ENCODE measurements at places on chromosomes 16 and 17.

GRCh38 chr17:50352693-50353599 lies 7.0 kb downstream of the XYLT2 start:
- DNase-seq: no peak

GRCh38 chr16:56999409-57000270 lies 10.3 kb downstream of the NLRC5 start:
- no peak for DNase-seq

DNA sequence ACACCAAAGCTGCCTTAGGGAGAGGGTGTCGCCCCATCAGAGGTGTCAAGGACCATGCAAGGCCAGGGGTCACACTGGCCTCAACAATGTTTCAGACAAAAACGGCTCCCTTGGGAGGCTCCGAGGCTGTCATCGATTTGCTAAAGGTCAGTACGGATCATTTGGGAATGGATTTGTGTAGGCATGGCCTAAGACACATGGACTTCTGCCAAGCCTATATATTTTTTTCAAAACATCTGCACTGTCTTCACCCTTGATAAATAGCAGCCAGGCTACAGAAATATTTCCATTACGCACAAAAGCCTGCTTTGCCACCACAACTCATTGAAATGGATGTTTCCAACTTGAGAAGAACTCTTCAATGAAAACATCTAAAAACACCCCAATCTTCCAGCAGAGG lies 10.3 kb downstream of the CUEDC1 start:
- DNase-seq: no peak

DNA sequence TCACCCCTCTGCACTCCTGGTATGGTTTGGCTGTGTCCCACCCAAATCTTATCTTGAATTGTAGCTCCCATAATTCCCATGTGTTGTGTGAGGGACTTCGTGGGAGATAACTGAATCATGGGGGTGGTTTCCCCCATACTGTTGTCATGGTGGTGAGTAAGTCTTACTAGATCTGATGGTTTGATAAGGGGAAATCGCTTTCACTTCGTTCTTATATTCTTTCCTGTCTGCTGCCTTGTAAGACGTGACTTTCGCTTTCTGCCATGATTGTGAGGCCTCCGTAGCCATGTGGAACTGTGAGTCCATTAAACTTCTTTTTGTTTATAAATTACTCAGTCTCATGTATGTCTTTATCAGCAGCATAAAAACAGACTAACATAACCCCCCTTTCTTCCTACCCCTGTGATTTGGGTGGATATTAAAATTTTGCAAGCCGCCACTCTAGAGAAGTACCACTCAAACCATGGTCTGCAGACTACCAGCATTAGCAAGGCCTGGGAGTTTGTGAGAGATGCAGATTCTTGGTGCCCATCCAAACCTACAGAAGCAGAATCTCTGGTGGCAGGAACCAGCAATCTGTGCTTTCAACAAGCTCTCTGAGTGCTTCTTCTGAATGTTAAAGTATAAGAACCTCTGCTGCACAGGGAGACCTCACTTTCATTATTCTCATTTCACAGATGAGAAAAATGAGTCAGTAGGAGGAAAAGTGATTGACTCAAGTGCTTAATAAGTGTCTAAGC lies 999.5 kb upstream of the EEF2KMT start:
- no peak for DNase-seq

- no peak for DNase-seq
Measured at GRCh38 chr16:87043231-87044031, 273.8 kb downstream of the C16orf95 start.

DNA sequence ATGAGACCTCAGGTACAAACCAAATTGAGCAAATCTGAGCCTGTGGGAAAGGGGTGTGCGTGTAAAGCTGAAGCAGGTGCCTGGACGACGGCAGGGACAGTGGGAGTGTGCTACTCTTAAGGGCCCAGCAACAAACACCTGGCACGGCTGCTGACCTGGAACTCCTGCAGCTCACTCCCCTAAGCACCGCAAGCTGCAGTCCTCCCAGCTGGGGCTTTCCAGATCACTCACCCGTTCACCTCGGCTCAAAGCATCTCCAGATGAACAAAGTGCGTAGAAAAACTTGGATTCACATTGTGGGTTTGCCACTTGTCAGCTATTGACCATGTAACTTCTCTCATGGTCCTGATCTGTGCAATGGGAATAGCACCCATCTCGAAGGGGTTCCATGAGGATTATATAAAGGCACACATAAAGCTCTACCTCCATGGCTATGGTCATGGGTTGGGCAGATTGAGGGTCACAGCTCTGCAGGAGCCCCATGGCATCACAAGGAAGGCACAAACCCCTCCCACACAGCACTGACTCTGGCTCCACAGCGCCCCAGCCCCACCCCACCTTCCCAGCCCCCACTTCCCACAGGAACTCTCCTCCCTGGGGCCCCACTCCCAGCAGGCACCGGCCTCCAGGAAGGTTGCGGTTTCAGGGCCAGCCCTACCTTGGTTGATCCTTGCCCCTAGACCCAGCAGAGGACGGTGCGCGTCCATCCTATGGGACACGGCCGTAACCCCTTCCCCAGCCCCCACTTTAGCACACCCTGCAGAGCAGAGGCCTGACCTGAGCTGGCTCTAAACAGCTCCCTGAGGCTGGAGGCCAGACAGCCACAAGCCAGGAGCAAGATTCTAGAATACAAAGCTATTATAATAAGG lies 21.9 kb downstream of the ST3GAL2 start:
- DNase-seq: no peak

DNA sequence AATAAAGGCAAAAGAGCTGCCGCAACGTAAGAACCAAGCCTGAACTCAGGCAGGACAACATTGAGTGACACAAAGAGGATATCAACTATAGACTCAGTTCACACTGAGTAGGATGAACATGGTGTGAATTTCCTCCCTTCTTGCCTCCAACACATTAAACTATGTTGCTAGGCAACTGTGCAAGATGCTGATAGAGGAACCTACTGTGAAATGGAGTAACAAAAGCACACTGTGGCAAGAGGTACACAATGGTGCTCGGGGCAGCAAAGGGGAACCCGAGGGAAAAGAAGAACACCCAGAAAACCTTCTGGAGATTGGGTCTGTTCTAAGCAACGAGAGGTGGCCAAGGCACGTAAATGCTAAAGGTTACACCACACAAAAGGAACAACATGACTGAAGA lies 34.1 kb downstream of the GRB2 start:
- no peak for DNase-seq

DNA sequence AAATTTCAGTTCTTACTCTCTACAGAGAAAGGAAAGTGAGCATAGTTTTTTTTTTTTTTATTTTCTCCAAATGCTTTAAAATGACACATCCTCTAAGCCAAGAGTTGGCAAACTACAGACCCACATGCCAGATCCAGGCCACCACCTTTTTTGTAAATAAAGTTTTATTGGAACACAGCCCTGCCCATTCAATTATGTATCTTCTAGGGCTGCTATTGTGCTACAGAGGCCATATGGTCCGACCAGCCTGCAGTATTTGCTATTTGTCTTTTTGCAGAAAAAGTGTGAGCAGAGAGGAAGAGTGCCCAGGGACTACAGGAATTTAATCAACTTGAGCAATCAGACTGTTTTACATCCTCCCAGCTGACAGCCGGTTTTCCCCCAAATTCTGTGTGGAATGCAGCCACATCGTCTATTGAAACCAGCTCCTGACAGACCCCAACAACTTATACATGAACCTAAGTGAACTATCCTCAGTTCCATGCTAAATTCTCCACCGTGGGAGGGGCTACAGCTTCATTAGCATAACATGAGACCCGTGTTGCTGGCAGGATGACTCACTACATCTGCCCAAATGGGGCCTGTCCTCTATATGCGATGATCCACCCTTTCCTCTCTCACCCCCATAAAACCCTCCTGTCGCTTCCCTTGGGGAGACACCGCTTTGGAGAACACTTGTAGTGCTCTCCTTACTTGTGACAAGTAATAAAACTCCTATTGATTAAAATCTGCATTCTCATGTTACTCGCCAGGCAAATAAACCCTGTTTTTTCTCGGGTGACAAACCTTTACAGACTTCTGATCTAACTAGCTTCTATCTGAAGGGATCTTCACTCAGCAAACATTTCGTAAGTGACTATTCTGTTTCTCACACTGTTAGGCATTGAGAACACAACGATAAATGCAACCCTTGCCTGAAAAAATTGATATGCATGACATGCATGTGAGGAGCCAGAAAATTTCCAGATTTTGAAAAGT lies 149.4 kb upstream of the HS3ST3A1 start:
- no peak for DNase-seq

GRCh38 chr17:78114831-78115723 lies 13.5 kb downstream of the TMC6 start:
- DNase-seq: peak; percentile 98

DNA sequence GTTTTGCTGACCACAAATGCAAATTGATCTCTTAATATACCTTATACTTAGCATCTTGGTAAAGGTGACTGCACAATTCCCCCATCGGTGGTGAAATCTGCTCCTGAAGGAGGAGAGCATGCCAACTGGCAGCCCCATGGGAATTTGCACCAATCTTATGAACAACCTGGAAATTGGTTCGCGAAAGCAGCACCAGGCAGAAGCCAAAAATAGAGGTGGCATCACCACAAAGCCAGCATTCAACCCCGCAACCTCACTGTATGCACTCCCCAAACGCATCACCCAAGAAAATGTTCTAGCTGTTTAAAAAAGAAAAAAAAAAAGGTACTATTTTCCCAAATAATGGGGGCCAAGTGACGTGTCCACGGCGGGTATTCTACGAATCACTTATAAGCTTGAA lies 213.4 kb downstream of the ZFHX3 start:
- DNase-seq: no peak

- DNase-seq: no peak
Measured at GRCh38 chr17:3744014-3744413, 20.3 kb downstream of the HASPIN start.

DNA sequence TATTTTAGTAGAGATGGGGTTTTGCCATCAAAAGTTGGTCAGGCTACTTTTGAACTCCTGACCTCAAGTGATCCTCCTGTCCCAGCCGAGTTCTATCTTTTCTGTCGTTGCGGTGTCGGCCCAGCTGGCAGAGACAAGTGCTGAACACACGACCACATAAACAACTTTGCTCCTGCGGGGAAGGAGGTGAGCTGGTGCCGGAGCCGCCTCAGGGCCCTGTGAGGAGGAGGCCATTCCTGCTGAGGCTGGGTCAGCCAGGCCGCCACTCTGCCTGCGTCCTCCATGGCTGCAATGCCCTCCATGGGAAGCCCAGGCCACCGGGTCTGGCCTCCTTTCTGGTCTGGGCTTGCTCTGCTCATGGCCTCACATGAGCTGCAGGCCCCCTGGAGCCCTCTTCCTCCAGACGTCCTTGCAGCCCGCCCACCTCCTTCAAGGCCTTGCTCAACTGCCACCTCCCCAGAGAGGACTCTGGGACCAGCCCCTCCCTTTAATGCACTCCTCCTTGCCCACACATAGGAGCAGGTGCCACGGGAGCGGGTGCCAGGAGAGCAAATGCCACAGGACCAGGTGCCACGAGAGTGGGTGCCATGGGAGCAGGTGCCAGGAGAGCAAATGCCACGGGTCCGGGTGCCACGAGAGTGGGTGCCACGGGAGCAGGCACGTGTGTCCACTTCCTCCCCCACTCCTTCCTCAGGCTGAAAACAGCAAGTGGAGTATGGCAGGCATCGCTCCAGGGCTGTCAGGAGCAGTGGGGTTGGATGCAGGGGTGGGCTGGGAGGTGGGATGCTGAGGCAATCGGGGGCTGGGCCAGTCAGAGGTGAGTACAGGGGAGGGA lies 28.4 kb upstream of the CBFA2T3 start:
- DNase-seq: no peak

GRCh38 chr16:12565423-12565822 lies 238.3 kb downstream of the CPPED1 start:
- DNase-seq: no peak

GRCh38 chr17:3722716-3723115 lies 987 bp upstream of the HASPIN start:
- no peak for DNase-seq

DNA sequence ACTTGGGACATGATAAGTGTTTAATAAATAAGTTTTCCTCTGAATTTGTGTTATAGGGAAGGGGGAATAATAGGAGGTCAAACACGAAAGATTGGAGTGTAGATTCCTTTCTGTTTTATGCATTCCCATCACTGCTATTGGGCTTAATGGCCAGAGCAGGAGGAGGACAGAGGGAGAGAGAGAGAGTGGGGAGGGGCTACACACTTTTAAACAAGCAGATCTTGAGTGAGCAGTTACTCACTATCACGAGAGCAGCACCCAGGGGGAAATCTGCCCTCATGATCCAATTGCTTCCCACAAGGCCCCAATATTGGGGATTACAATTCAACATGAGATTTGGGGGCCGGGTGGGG lies 505.0 kb downstream of the GRIN2A start:
- no peak for DNase-seq

DNA sequence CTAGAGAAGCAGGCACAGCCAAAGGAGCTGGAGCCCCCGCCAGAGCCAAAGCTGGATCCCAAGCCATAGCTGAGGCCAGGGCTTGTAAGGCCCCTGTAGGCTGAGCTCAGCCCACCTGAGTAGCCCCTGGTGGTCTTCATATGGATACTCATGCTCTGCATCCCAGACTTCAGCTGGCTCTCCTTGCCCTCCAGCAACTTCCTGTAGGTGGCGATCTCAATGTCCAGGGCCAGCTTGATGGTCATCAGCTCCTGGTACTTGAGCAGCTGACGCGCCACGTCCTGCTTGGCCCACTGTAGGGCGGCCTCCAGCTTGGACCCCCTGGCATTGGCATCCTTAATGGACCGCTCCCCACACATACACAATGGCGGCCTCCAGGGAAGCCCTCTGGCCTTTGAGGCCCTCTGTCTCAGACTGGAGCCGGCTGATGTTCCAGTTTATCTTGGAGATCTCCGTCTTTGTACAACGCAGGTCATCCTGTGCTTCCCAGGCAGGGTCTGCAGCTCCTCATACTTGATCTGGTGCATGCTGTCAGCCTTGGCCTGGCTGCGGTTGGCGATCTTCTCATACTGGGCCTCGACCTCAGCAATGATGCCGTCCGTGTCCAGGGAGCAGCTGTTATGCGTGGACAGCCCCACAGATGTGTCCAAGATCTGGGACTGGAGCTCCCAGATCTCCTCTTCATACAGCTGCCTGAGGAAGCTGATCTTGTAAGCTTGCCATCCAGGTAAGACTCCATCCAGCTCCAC lies 28.9 kb downstream of the IKZF3 start:
- DNase-seq: no peak

- DNase-seq: no peak
Measured at GRCh38 chr17:18017958-18018357, 21.0 kb downstream of the ATPAF2 start.

DNA sequence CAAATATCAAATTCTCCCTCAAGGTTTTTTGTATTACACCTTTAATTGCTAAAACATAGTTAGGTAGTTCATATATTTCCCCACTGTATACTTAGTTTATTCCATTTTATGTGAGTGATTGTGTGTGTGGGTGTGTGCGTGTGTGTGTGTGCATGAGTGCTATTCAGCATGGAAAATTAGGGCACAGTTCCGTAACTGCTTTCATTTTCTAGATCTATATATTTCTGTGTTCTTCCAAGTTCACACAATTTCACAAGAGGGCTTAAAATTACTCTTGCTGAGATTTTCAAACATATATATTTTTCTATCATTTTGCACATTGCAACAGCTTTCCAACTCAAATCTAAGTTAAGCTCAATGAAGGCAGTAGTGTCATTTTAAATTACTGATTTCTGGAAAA lies 782.9 kb upstream of the SOX9 start:
- DNase-seq: no peak

- no peak for DNase-seq
Measured at GRCh38 chr16:1776991-1777374, 4.0 kb upstream of the MRPS34 start.

All from globus pallidus (tissue), 1 donor.